ENCODE measurements at places on chromosomes 5 and 9. TPM values are rescaled to one million over a fixed set of nuclear protein-coding genes. Genes with fewer than 3 reads are reported as not detected.

DNA sequence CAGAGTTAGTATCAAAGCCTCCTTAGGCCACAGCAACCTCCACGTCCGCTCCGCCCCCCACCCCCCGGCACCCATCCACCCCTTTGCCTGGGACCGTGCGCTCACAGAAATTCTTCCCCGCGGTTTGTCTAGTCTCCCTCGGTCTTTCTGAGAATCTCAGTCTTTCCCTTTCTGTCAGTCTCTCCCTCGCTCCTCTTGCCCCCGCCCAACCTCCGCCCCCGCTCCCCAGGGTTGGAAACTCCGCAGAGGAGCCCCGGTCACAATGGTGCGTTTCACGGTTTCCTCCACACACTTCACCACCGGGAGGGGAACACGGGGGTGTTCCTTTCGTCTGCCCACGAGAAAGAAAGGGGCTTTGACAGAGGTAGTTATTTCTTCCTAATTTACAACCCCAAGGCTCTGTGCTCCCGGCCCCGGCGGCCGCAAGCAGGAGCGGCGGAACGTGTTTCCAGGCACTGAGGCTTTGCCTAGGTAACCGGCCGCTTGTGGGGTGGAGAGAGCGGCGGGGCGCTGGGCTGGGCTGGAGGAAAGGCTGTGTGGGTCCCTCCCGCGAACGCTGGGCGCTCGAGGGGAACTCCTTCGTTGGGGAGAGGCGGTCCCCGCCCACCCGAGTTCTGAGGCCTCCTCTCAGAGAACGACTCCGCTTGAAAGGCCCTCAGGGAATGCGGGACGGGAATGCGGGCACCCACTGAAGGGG, 2.1 kb downstream of the NR4A3 start:
- DNase-seq = peak; percentile 36

DNA sequence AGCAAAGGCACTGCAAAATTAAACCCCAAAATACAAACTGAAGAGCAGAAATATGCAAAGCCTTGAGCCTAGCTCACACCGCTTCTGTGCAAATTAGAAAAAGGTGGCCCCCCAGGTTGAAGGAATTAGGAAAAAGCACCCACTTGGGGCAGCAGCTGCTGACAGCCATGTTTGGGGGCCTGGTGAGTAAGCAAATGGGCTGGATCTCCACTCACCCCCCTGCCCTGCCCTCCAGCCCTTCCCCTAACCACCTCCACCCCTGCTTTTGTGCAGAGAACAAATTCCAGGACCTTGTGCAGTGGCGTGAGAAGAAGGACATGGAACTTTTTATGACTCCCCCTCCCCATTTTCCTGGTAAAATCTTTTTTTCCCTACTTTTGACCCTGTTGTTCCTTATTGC, 92.0 kb upstream of the DNAH5 start:
- no peak for DNase-seq

DNA sequence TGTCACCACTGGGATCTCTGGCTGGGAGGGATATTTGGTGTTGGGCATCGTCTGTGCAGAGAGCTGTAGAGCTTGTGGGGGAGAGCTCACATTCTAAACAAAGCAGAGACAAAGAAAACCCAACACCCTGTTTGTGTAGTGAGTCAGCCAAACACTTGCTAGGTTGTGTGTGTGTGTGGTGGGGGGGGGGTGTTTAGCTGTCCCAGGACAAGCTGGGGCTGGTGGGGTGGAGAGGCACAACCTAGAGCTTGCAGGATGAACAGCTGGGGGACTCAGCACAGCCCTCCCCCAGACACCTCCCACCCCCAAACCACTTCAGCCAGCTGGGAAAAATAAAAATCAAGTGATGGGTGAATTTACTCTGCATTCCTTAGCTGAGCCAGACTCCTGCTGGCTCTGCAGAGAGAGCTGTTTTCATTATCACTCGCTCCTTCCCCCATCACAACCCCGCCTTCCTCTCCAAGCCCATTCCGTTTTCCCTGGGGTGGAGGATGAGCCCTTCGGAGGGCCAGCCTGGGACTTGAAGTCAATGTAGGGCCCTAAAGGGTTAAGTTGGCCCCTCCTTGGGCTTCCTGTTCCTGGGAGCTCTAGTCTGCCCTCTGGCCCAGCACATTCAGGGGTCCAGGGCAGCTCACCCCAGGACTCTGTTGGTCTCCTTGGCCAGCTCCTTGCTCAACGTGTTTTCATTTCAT, 2.6 kb downstream of the OLFML2A start:
- DNase-seq = no peak

GRCh38 chr9:114729706-114730105, 47.7 kb upstream of the TEX48 start:
- no peak for DNase-seq

DNA sequence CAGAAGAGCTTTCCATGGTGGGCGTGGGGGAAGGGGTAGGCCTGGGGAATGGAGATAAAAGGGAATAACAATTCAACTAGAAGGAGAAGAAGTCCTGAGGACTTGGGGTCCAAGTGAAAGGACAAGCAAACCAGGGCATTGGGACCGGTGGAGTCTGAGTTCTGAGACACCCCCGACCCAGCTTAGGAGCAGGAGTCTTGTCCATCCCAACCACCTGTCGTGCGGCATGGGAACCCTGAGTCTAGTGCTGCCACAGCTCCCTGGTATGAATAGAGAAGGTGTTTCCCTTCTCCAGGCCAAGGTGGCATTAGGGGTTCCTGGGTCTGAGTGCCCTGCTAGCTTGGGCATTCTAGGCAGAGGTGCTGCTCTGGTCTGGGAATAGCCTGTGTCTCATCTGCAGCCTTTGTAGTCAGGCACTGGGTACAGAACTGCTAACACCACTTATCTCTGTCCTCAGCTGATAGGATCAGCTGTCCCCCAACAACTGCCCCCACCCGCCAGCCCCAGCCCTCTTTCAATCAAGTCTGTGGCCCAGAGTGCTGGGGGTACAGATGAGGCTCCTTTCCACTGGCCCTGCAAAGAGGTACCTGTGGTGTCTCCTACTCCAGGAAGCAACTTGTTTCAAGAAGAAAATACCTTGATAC, 9.9 kb downstream of the HNRNPAB start:
- no peak for DNase-seq

- DNase-seq = no peak
Observed at GRCh38 chr9:135907006-135907430, 328 bp downstream of the CAMSAP1 start.

GRCh38 chr5:179608131-179608581, 15.3 kb downstream of the HNRNPH1 start:
- peak; percentile 35 for DNase-seq

DNA sequence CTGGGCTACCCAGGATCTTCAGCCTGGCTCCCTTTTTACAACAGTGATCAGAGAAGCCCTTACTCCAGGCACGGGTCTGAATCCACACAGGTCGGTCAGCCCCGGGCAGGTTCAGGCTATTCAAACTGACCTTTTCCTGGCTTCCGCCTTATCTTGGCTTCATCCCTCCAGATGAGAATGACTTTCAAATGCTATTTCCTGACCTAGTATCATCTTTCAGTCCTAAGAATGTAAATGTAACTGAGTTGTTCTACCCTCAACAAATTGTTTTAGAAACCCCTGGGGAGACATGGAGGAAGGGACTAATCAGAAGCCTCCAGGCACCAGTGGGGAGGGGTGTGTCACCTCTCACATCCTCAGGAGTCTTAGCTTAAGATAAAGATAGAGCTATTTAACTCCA, 213.2 kb downstream of the EPB41L4A start:
- no peak for DNase-seq

- no peak for DNase-seq
Observed at GRCh38 chr5:144017631-144018030, 152.8 kb downstream of the YIPF5 start.

DNA sequence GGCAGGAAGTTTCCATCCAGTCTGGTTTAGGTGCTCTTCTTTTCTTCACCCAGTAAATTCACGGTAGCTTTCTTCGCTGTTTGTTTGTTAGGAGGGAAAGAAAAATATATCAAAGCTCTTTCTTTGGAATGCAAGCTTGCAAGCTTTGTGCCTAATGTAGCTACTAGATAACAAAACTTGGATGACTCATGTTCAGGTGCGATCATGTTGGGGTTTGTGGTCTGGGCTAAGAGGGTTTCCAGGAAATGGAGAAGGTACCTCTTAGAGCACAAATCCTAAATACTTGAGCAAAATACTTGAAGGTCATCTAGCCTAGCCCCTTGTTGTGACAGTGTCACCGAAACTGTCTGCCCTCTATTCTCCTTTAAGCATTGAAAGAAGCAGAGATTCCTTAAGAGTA, 17.7 kb downstream of the SRP19 start:
- no peak for DNase-seq

- DNase-seq = no peak
Observed at GRCh38 chr9:113741886-113742854, 133.9 kb upstream of the ZNF618 start.

DNA sequence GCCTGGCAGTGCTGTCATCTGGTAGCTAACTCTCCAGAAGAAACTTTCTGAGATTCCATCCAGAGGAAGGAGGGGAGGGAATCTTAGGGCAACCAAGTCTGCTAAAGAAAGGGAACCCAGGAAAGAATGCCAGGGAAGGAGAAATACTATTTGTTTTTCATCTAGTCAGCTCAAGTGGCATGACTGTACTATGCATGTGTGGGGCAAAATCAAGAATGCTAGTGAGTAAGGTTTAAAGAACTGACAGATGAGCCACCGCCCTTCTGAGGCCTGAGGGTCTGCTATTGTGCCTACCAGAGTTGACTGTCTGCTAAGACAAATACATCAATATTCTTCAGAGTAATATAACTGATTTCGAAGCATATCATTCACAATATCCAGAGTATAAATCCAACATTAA, 204.2 kb downstream of the SLC12A2 start:
- no peak for DNase-seq

DNA sequence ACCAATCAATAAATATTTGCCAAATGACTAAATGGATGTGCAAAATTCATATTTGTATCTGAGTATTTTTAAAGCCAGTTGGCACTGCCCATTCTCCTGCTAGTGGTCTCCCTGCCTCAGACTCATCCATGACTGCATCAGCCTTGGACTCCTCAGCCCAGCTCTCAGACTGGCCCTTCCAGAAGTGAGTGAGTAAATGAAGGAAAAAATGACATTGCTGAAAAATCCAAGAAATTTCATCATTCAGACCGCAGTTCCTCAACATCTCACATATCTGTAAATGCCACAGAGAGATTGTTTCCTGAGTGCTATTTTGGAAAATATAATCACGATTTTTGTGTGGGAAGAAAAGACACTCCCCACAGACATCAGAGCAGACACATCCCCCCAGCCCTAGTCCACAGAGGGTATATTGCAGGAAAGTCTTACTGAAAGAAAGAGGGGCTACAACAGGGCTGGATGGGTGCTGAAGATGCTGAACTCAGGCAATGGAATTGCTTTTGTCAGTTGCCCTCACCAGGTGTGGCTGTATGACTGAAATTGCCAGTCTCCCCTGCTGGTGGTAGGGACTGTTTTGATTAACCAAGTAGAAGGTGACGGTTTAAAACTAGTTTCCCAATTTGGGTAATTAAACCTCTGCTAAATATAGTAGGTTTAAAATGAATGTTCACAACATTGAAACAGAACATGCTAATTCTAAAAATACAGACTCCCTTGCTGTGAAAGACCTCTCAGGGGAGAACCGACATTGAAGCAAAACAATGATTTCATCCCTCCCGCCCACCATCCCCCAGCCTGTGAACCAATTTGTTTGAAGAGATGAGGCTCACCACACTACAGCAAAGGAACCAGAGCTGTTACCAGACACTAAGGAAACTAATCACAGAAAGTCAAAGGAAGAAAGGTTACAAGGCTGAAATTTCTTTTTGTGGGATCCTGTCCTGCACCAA, 158.8 kb downstream of the DEPDC1B start:
- no peak for DNase-seq

- no peak for DNase-seq
Observed at GRCh38 chr5:112787896-112788295, 50.2 kb downstream of the APC start.

- no peak for DNase-seq
Observed at GRCh38 chr5:142872795-142873194, 102.6 kb downstream of the ARHGAP26 start.

DNA sequence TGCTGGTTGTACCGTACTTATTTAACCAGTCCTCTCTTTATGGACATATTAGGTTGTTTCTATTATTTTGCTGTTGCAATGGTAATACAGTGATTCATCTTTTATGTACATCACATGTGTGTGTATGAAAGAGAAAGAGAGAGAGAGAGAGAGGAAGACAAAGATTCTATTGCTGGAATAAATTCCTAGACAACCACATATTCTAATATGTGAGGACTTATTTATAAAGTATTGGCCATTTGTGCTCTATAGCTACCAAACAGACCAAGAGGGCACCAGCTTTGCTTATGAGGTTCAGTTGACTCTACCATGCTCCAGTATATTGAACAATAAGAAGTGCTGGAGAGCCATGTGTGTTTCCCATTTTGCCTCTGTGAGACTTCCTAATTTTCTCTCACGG, 513.5 kb downstream of the DMAC1 start:
- no peak for DNase-seq

- no peak for DNase-seq
Observed at GRCh38 chr9:89144238-89144637, 34.4 kb downstream of the SHC3 start.

- DNase-seq = no peak
Observed at GRCh38 chr5:132010645-132010988, 841 bp downstream of the ACSL6 start.

DNA sequence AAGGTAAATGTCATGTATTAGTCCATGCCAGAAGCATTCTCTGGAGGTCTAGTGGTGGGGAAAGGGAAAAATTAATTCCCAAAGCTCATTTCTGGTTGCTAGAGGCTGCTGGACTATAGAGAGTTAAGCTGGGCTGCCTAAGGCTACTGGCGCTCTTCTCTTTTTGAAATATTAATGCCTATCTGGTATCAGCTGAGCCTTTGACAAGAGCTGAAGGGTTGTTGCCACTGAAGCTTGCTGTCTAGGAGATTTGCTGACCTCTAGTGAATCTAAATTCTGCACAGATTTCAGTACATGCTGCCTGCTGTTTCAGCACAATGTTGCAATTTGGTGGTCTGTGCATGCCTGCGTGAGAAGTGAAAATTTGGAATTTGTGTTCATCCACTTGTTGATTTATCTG, 29.1 kb upstream of the PLCXD3 start:
- no peak for DNase-seq

- DNase-seq = no peak
Observed at GRCh38 chr5:37568018-37568753, 189.1 kb downstream of the WDR70 start.

GRCh38 chr9:96126321-96126881, 175.6 kb downstream of the HSD17B3 start:
- no peak for DNase-seq

DNA sequence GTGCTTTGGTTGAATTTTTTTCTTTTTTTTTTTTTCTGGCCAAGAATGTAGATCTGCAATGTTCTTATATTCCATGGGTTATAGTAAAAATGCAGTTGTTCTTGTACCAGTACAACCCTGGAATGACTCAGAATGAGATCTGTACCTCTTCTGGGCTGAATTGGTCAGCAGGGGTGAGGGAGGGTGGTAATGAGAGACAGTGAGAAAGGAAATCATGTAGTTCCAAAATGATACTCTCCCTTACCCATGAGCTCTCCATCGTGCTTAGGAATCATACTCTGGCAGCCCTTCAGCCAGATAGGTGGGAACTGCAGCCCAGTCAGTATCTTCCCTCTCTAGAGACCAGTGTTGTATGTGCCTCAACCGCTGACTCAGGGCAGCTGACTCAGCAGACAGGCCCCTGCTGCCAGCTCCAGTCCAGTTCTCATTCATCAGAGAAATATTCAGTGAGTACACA, 2.1 kb upstream of the GLIS3 start:
- no peak for DNase-seq

The ACSL6 gene
- 7.3 TPM for total RNA-seq

The S1PR3 gene
- total RNA-seq = not detected

The LCN15 gene
- total RNA-seq = not detected

The PANK3 gene
- total RNA-seq = 30.7 TPM

The CCNI2 gene
- total RNA-seq = not detected

The GRXCR2 gene
- not detected for total RNA-seq

The RAB3C gene
- not detected for total RNA-seq

The PRDM9 gene
- not detected for total RNA-seq

The HK3 gene
- not detected for total RNA-seq

The ANKRD34B gene
- total RNA-seq = not detected

The C5 gene
- total RNA-seq = 15.6 TPM
